Small intestine (tissue), 16 donors: ENCODE measurements at places on chromosomes 5 and 9. TPM values are rescaled to one million over a fixed set of nuclear protein-coding genes. Genes with fewer than 3 reads are reported as not detected.
A peak's percentile ranks its signal among the peaks of the same experiment; 100 is the strongest.

DNA sequence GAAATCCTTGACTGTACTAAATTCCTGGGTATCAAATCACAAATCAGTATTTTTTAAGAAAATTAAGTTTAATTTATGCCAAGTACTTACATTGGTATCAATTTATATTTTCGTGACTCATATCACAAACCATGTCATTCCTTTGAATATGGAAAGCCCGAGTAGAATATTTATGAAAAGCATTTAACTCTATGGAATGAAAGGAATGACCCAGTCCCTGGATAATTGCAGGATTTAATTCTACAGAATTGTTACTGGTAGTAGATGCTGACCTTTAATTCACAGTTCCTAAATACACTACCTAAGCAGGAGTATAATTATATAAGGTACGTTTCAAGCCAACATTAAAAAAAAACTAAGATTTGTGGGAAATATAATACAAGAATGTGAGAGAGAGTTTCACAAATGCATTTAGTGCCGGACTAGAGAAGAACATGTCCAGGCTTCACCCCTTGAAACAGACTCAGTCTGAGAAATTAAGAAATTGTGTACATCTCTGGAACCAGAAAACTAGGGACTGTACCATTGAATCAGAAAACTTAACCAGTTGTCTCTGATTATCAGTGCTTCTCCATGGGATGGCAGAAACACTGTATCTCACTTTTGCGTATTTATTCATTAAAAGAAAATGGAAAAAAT is 28.5 kb upstream of the PLPPR1 start:
- DNase-seq: no peak
- H3K36me3 ChIP-seq: no peaks in the 10 kb centered on the region
- H3K27me3 ChIP-seq: no peaks in the 10 kb centered on the region
- no peaks in the 10 kb centered on the region for H3K4me1 ChIP-seq
- H3K27ac ChIP-seq: no peak overlapping the region

DNA sequence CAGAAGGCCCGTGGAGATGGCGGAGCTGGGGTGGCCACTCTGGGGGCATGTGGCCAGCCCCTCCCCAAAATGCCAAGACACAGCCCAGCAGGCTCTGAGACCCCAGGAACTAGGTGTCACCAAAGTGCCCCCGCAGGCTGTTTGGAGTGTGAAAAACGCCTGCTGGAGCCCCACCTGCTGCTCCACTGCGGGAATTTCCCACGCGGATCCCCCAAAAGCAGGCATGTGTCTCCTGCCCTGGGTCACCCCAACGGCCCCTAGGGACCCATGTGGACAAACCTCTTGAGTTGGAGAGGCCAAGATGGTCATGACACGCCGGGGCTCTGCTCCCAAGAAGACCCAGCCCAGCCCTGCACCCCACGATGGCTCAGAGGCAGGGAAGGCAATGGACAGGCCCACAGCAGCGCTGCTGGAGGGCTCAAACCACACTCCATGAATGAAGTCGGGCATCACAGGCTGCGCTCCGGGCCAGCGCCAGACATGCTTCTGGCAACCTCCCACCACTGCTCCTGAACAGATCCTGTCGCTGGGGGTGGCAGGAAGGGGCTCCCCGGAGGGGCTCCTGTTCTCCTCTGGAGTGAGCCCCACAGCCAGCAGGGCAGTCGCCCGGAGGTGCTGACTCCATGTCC is 15.3 kb downstream of the NOTCH1 start:
- no peak overlapping the region for H3K4me3 ChIP-seq
- DNase-seq: no peak
- peaks cover 14% of the 10 kb centered on the region for H3K4me1 ChIP-seq
- no peaks in the 10 kb centered on the region for H3K27me3 ChIP-seq
- no peak overlapping the region for H3K27ac ChIP-seq

GRCh38 chr5:58156973-58157701 is 302.7 kb downstream of the PLK2 start:
- H3K4me3 ChIP-seq: no peak overlapping the region
- H3K36me3 ChIP-seq: no peaks in the 10 kb centered on the region
- no peaks in the 10 kb centered on the region for H3K27me3 ChIP-seq
- no peak for DNase-seq
- H3K27ac ChIP-seq: no peak overlapping the region

DNA sequence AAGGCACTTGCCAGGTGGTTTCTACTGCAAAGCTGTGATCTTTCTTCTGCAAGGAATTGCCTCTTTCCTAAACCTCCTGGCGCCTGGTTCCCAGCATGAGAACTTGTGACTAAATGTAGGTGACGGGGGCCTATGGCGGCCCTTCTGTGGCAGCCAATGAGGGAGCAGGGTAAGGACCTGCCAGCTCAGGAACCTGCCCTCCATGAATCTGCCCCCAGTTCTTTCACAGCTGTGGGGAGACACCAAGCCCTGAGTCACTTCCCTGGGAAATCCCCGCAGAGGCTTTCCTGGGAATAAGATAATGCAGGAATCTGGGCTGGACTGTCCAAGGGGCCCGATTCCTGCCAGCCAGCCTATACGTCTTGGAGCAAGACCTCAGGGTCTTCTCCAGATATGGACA is 56.7 kb upstream of the CTNNA1 start:
- H3K27ac ChIP-seq: no peak overlapping the region
- peaks cover 25% of the 10 kb centered on the region for H3K4me1 ChIP-seq
- H3K4me3 ChIP-seq: no peak overlapping the region
- DNase-seq: no peak
- H3K27me3 ChIP-seq: no peaks in the 10 kb centered on the region
- no peaks in the 10 kb centered on the region for H3K36me3 ChIP-seq

DNA sequence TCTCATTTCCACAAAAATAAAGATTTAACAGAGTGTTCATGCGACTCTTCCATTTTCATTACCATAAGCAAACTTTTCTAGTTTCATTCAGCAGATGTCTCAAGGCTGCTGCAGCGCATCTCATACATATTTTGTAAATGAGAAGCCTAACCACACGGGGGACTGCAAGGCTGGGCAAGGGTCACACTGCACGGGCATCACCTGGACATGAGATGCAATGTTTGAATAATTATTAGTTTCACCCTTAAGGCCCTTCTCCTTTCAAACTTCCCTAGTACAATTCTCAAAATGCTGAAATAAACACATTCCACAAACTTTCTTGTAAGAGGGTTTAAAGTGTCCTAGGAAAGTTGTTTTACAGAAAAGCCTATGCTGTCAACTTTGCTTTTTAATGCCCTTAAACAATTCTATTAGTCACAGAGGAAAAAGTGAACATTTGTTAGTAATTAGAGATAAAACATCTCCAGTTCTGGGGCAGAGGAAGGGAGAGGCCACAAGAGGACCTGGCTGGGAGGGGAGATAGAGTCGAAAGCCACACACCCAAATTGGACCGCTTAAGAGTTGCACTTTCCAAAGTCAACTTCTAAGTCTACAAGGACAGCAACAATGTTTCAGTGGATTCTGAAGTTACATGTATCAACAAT is 1.3 kb downstream of the DENND1A start:
- H3K36me3 ChIP-seq: no peaks in the 10 kb centered on the region
- peaks cover 21% of the 10 kb centered on the region for H3K4me1 ChIP-seq
- peak overlapping the region; percentile 44 for H3K27ac ChIP-seq
- H3K4me3 ChIP-seq: peak overlapping the region; percentile 95
- peak; percentile 43 for DNase-seq

GRCh38 chr5:52283221-52283620 is 504.5 kb upstream of the ITGA1 start:
- no peak overlapping the region for H3K4me3 ChIP-seq
- no peaks in the 10 kb centered on the region for H3K27me3 ChIP-seq
- no peak for DNase-seq
- no peaks in the 10 kb centered on the region for H3K36me3 ChIP-seq

GRCh38 chr9:121650217-121651007 is 1.0 kb upstream of the DAB2IP start:
- H3K36me3 ChIP-seq: no peaks in the 10 kb centered on the region
- H3K27me3 ChIP-seq: no peaks in the 10 kb centered on the region
- peak overlapping the region; percentile 45 for H3K4me3 ChIP-seq
- DNase-seq: peak; percentile 93

DNA sequence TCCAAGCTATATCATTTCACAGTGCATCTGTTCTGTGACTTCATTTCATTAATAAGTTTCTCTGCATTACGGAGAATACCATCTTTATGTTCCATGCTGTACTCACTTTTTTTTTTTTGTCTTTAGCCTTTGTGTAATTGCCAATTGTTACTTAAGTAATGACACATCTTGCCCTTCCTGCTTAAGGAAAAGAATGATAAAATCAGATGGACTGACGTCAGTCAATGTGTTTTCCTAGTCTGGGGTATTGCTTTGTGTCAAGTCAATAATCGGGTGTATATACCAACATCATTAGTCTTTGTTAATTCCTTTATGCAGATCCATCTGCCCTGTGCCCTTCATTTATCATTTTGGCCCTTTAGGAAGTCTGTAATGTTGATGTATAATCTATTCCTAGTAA is 133.5 kb downstream of the CD180 start:
- no peak for DNase-seq
- no peaks in the 10 kb centered on the region for H3K36me3 ChIP-seq
- no peaks in the 10 kb centered on the region for H3K27me3 ChIP-seq

DNA sequence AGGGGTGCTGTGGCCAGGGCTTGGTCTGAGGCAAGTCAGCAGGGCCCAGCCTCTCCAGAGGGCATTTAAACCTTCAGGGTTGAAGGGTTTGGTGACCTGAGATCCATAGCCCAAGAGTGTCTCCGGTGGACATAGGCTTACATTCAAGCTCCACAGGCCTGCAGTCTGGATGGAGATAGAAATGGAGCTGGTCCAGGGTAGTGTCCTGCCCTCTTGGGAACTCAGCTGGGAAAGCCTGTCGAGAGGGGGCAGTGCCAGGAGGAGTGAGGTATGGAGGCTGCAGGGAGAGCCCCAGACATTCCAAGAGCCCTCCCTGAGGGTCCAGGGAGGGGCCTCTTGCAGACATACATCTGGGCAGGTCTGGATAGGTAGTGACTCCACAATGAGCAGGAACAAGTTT is 177.0 kb upstream of the MVB12B start:
- H3K4me1 ChIP-seq: no peaks in the 10 kb centered on the region
- no peak for DNase-seq
- no peak overlapping the region for H3K4me3 ChIP-seq
- no peak overlapping the region for H3K27ac ChIP-seq
- no peaks in the 10 kb centered on the region for H3K36me3 ChIP-seq

Gene SPINK13
- polyA plus RNA-seq: not detected

Gene MLLT3
- 8.9 TPM for polyA plus RNA-seq

Gene F2RL2
- 4.5 TPM for polyA plus RNA-seq

Gene PCDHB5
- polyA plus RNA-seq: not detected
